ENCODE measurements at places on chromosomes 16 and 17.

DNA sequence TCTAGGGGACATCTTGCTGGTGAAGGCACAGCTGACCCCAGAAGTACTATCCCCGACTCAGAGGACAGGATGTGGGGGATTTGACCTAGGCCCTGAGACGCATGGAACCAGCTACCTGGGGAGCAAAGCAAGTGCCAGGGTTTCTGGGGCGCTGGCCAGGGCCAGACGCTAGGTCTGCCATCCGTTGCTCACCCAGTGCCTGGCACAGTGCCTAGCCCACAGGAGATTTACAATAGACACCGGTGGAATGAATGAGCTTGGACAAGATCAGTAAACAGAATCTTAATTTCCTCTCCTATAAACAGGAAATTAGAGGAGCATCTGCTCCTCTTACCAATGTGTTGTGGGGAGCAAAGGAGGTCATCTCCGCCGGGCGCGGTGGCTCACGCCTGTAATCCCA, 5.0 kb downstream of the RPRML start:
- no peak for DNase-seq

DNA sequence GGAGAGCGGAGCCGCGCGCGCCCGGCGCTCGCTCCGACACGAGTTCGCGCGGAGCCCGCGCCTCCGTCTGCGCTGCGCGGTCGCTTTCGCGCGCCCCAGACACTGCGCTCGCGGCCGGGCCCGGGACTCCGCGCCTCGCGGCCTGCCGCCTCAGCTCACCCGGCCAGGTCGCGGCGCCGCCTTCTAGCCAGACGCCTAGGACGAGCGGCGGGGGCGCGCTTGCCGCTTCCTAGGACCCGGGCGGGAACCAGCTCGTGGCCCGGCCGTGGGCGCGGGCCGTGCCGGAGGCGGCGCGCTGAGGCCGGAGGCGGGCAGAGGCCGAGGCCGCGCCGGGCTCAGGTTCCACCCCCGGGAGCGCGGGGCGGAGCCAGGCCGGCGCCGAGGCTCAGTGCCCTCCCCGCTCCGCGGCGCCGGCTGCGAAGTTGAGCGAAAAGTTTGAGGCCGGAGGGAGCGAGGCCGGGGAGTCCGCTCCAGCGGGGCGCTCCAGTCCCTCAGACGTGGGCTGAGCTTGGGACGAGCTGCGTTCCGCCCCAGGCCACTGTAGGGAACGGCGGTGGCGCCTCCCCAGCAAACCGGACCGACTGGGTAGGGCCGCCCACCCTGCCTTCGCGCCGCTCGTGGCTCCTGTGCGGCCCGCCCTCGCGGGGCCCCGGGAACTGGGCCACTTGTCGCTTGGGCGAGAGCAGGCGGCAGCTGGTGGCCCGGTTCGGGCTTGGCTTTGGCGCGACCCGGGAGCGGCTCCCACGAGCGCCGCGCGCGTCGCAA, at the start of gene SPHK1:
Gene SPHK1, plus strand, starts transcription at position 388 of the 765 bp plus-strand sequence. CDS start 1,036 bp downstream, outside the sequence.
- DNase-seq: peak; percentile 78

- DNase-seq: no peak
These were observed 9.2 kb downstream of the PMP22 start for GRCh38 chr17:15255713-15256454.

GRCh38 chr16:68242085-68242484, 3.1 kb upstream of the PLA2G15 start:
- DNase-seq: no peak

GRCh38 chr17:3025421-3026124, 37.8 kb downstream of the OR1D5 start:
- no peak for DNase-seq

- no peak for DNase-seq
These were observed 30.9 kb downstream of the XPO6 start for GRCh38 chr16:28180655-28181460.

DNA sequence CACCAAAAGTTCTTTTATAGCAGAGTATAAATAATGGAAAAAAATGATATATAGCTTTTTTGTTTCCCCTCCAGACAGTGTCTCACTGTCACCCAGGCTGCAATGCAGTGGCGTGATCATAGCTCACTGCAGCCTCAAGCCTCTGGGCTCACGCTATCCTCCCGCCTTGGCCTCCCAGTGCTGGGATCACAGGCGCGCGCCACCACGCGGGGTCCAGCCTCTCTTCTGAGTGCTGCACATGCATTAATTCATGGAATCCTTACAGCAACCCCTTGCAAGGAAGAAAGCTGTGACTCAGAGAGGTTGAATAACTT, 18.0 kb upstream of the ZNF629 start:
- DNase-seq: no peak

DNA sequence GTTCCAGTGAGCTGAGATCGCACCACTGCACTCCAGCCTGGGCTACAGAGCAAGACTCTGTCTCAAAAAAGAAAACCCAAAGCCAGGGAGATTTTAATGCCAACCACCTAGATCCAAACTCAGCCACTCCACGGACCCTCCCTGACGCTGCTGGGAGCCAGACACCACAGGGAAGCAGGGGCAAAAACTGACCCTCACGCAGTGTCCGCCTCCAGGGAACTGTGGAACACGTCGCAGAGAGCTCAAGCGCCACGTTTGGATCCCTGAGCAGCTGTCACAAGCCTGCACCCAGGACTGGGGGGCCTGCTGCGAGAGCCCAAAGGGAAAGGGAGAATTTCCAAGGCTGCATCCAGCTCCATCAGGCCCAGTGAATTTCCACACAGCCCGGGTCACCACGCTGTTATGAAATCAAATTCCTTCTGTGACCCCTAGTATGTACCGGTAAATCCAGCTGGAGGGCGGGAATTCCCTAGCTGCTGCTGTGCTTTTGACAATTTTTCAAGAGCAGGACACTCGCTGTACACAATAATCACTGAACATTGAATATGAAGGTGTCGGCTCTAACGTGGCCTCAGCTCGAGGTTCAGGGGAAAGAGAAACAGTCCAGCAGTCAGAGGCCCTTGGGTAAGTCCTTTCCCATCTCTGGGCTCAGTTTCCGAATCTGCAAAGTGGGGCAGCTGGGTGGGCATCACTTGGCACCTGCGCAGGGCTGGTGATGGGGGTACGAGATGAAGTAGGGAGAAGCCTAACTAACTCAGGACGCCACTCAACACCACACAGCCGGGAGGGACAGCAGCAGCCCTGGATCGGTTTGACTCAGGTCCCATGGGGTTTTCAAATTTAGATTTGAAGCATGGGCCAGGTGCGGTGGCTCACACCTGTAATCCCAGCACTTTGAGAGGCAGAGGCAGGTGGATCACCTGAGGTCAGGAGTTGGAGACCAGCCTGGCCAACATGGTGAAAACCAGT, 8.6 kb downstream of the CARHSP1 start:
- DNase-seq: peak; percentile 45

- no peak for DNase-seq
These were observed 6.9 kb downstream of the CARMIL2 start for GRCh38 chr16:67651847-67652246.

- DNase-seq: no peak
These were observed 51.8 kb downstream of the CA10 start for GRCh38 chr17:52106638-52107261.

DNA sequence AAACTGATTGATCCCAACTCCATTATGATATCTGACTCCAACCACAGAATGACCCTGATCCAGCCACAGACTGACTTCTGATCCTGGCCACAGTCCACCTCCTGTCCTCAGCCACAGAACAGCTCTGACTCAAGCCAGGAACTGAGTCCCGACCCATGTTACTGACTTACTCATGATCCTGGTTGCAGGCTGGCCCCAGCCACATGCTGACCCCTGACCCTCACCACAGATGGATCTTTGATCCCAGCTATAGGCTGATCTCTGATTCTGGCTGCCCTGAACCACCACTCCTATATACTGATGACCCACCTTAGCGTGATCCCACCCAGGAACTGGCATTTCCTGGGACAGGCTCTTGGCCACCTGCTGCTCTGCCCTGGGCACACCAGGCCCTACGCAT, 32.2 kb upstream of the IL21R start:
- DNase-seq: no peak

- DNase-seq: no peak
These were observed 227.3 kb downstream of the CCDC182 start for GRCh38 chr17:57517632-57518456.

DNA sequence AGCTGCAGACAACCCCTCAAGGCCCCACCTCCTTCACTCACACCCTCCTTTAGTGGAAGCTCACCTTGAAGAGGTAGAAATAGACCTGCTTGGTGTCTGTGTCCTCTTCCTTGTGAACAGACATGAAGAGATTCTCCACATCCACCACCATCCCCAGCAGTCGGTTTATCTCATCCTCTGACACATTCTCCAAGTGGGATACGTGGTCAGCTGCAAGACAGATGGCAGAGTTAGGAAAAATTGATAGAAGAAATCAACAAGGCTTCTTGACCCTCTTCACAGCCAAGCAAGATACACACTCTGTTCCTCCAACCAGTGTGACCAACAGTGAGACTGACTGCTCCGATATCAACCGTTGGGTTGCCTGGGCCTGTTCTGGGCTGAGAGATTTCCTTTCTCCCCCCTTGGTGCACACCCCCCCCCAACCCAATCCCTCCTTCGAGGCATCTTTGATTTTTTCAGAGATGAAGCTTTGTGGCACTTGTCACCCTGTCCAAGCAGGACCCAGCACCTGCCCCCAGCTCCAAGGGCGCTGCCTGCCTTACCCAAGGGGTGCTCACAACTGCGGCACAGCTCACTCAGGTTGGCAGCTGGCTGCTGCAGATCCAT, 902 bp downstream of the KAT2A start:
- DNase-seq: no peak

DNA sequence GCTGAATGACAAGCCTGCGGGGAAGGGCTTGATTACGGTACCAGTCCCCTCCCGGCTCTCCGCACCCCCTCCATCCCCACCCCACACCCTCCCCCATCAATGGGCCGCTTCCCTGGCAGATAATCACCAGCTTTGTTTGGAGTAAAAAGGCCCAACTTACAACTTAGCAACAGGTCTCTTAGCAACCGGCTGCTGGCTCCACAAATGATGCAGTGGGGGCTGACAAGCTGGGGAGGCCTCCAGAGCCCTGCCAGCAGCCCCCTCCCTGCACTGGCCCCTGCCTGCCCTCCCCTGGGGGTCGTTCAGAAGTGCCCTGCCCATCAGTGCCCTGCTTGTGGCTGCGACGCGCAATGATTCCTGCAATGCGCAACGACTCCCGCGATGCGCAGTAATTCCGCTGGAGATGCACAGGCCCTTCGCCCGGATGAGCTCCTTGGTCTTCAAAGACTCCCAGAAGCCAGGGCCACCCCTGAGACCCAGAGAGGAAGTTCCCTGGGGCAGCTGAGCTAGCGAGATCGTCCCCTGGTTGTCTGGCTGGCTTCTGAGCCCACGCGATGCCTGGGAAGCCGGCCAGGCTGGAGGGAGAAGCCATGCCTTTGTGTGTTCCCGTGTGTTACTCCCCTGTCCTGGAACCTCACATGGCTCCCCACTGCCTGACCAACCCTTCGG, 23.3 kb downstream of the CPNE2 start:
- DNase-seq: peak; percentile 78

DNA sequence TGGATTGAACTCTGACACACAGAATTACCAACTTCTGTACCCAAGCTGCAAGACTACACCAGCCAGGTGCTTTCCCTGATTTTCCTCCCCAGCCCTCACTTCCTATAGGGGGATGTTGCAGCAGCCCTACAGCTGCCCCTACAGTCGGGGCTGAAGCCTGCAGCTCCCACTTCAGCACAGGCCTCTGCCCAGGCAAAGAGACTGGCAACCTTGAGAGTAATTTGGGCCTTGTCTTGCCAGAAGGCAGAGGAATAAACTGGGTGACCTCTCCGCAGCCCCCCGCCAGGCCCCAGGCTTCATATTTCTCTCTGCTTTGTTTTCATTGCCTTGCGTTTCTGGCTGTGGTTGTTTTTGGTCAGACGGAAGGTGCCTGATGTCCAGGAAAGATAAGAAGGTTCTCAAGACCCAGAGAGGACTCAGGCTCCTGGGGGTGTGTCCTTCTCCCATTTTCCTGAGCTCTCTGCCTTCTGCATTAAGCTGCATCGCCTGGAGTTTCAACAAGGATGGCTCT, 32.0 kb downstream of the SLC6A4 start:
- no peak for DNase-seq

- peak; percentile 79 for DNase-seq
These were observed 27.3 kb downstream of the SLFN11 start for GRCh38 chr17:35345926-35346771.

GRCh38 chr16:47150067-47150466, 6.3 kb upstream of the NETO2 start:
- DNase-seq: no peak

DNA sequence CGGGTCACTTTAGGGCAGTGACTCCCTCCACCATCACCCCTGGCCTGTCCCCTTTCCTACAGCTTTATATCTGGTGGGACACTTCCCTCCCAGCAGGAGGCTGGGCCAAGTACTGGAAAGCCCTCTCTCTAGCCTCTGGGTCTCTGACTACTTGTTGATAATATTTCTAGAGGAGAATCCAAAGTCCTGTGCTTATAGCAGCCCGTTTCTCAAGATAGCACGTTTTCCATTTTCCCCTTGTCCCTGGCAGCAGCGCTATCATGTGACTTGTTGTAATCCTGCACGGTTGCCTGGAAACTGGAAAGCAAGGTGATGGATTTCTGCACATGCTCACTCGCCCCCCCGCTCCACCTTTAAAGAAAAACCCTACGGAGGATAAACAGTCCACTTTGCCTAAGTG, 3.3 kb upstream of the AXIN2 start:
- DNase-seq: no peak

GRCh38 chr17:36529121-36529520, 5.5 kb downstream of the MYO19 start:
- no peak for DNase-seq

GRCh38 chr16:74574146-74574545, 32.8 kb downstream of the GLG1 start:
- DNase-seq: no peak

DNA sequence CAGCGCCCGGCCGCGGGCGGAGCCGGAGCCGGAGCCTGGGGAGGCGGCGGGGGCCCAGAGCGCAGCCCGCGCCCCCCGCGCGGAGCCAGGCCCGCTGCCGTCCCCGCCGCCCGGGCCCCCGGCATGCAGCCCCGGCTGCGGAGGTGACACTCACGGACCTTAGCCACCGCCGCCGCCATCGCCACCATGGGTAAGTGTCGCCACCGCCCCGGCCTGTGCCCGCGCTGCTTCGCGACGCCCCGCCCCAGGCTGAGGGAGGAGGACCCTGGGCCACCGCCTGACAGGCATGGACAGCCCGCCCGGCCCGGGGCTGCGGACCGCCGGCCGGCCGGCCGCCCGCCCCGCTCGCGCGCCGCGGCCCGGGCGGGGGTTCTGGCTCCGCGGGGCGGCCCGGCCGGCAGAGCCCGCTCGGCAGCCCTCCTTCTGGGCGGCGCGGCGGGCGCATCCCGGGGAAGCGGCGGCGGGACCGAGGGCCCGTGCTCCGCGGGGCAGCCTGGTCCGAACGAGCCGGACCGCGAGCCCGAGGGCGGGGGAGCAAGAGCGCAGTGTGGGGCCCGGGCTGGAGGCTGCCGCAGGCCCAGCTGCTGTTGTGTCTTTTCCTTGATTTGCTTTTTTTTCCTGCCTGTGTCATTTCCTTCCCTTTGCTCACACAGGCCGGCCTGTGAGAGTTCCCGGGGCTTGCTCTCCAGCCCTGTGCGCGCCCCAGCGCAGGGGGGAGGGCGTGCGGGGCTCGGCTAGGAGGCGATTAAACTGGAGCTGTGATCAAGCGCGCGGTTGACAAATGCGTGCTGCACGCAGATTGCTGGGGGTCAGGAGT, 565 bp downstream of the MAP3K3 start:
- peak; percentile 77 for DNase-seq
